ENCODE measurements at places on chromosomes 2 and 18.

DNA sequence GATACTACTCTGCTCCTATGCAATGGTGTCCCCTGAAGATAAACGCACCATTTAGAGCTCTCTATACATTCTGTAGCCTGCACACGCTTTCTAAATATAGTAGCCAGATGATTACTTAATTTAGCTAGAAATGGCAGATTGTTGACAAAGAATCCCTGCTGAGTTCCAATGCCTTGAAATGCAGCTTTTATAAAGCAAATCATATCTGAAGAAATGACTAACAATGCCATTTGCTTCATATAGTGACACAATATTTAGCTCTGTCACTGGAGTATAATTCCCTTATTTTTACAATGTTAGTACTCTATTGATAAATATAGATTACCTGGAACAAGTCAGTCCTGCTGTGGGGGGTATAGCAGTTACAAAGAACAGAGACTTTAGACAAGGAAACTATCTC is 166.2 kb downstream of the CDCA7 start:
- no peak overlapping the region for H3K4me3 ChIP-seq
- H3K27me3 ChIP-seq: no peaks in the 10 kb centered on the region
- no peak for DNase-seq
- no peaks in the 10 kb centered on the region for H3K4me1 ChIP-seq

DNA sequence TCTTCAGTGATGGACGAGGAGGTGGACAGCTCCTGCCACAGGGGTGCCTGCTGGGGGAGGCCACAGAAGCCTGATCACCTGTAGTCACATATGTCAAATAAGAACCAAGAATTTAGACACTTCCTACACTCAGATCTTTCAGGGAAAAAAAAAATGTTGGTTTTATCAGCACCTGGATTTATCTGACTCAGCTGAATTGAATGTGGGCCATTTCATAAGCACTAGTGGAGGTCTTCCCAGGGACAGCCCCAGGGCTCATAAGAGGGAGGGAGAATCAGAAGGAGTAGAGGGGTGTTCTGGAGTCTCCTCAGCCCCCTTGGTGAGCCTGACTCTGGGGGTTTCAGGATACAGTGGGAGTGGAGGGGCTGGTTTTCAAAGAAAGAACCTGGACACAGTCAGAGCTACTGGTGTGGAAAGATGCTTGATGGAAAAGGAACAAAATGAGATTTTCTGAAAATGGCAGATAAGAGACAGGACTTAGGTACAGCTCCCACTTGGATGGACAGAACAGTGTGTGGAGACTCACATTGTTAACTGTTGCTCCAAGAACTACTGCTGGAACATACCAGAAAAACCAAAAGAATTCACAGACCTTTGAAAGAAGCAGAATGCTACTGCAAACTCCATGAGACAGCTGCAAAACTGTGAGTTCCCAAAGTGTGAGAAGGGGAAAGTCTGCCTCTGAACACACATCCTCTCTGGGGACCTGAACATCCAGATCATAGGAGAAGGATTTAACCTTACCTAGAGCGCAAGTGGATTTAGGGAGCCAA is 45.4 kb downstream of the LCT start:
- H3K4me1 ChIP-seq: no peaks in the 10 kb centered on the region
- peaks cover 2% of the 10 kb centered on the region for H3K36me3 ChIP-seq
- H3K4me3 ChIP-seq: no peak overlapping the region
- no peak for DNase-seq
- H3K27ac ChIP-seq: peak overlapping the region; percentile 3
- no peaks in the 10 kb centered on the region for H3K27me3 ChIP-seq

GRCh38 chr2:29601321-29601720 is 320.1 kb downstream of the ALK start:
- peaks cover under 1% of the 10 kb centered on the region for H3K27me3 ChIP-seq
- H3K27ac ChIP-seq: no peak overlapping the region
- H3K4me3 ChIP-seq: no peak overlapping the region

GRCh38 chr2:56687169-56687568 is 503.4 kb downstream of the CCDC85A start:
- no peaks in the 10 kb centered on the region for H3K27me3 ChIP-seq
- H3K4me1 ChIP-seq: no peaks in the 10 kb centered on the region
- DNase-seq: no peak

GRCh38 chr18:32596501-32596900 is 125.8 kb upstream of the GAREM1 start:
- H3K4me1 ChIP-seq: no peaks in the 10 kb centered on the region
- no peak overlapping the region for H3K4me3 ChIP-seq
- no peaks in the 10 kb centered on the region for H3K27me3 ChIP-seq
- H3K36me3 ChIP-seq: no peaks in the 10 kb centered on the region
- no peak for DNase-seq

DNA sequence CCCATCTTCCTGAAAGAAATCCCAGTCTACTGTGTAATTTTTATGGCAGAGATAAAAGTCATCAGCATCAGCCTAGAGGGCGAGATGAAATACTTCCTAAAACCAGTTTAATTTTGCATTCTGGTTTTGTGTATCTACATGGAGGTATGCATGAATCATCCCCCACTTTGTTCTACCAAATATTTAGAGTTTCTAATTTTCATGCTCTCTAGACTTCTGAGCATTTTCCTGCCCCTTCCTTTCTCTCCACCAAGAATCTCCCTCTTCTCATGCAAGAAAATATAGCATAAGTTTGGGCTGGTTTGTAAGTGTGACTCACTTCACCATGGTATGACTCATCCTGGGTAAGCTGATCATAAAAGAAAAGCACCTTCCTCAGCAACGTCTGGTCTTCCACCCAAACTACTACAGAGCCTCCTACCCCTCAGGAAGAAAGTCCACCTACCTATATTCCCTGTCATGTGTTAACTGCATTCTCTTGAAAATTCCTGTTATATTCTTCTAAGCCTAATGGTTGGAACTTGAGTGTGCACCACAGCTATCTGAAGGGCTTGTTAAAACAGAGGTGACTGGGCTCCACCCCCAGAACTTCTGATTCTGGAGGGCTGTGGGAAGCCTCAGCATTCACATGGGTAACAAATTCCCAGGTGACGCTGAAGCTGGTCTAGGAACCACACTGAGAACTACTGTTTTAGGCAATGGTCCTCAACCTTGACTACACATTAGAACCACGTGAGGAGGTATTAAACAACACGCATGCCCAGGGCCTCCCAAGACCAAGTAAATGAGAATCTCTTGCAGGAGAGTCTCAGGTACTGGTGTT is 37.4 kb upstream of the RAPGEF4 start:
- no peak for DNase-seq
- H3K27me3 ChIP-seq: no peaks in the 10 kb centered on the region
- H3K27ac ChIP-seq: no peak overlapping the region
- no peaks in the 10 kb centered on the region for H3K4me1 ChIP-seq

DNA sequence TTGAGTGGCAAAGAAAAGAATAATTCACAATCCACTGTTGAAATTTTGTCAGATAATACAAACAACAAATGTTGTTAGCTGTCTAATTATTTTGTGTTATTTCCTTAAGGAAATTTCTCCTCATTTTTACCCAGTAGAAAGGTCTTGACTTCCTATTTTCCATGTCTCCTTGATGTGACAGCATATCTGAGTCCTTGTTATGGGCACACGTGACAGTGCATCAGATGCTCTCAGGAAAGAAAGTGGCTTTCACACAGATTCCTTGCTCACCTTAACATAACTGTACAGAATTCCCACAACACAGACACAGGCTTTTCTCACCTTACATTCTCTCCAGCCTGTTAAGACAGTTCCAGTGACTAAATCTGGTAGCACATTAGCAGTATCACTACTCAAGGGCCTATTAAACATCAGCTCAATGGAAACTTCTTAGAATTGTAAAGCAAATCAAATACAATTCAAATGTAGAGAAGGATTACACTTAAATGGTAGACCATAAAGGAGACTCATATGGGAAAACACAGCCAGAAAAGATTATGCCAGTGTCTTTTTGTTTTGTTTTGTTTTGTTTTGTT is 30.2 kb upstream of the GPR55 start:
- H3K4me1 ChIP-seq: peaks cover 6% of the 10 kb centered on the region
- H3K36me3 ChIP-seq: no peaks in the 10 kb centered on the region
- no peak for DNase-seq
- no peak overlapping the region for H3K4me3 ChIP-seq

- no peaks in the 10 kb centered on the region for H3K36me3 ChIP-seq
- H3K4me1 ChIP-seq: peaks cover 27% of the 10 kb centered on the region
- no peak for DNase-seq
- no peak overlapping the region for H3K4me3 ChIP-seq
Observed at GRCh38 chr18:57984490-57985115, 59.4 kb upstream of the NEDD4L start.
